Left renal cortex interstitium (tissue), 4 donors: ENCODE measurements at places on chromosomes 11 and 22.

- no peak for DNase-seq
Measured at GRCh38 chr11:126862664-126863243, 137.8 kb downstream of the KIRREL3 start.

GRCh38 chr11:128494418-128495332 is 92.7 kb downstream of the ETS1 start:
- DNase-seq: no peak

DNA sequence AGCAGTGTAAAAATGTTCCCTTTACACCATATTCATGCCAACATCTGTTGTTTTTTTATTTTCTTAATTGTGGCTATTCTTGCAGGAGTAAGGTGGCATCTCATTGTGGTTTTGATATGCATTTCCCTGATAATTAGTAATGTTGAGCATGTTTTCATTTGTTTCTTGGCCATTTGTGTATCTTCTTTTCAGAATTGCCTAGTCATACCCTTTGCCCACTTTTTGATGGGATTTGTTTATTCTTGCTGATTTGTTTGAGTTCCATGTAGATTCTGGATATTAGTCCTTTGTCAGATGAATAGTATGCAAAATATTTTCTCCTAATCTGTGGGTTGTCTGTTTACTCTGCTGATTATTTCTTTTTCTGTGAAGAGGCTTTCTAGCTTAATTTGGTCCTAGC is 98.9 kb upstream of the SERPIND1 start:
- no peak for DNase-seq

GRCh38 chr11:27459191-27459590 is 13.4 kb downstream of the LGR4 start:
- DNase-seq: no peak

- no peak for DNase-seq
Measured at GRCh38 chr22:29459773-29460172, 20.2 kb upstream of the NEFH start.

GRCh38 chr22:23682077-23682476 is 8.7 kb upstream of the RGL4 start:
- DNase-seq: no peak

DNA sequence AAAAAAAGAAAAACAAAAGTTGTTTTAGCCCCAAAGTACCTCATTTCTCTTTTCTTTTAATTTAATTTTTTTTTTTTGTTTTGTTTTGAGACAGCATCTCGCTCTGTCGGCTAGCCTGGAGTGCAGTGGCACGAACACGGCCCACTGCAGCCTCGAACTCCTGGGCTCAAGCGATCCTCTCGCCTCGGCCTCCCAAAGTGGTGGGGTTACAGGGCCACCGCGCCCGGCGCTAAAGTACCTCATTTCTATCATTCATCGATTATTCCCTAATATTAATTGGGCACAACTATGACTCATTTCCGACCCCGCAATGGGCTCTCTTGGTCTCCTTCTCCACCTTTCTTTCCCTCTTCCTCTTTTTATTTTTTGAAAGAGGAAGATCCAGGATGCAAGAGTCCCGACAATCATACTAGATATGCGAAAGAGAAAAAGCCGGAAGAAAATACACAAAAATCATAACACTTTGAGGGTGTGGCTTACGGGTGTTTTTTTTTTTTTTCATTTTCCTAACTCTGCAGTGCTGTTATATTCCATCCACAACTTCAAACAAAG is 475 bp upstream of the AIP start:
- no peak for DNase-seq

DNA sequence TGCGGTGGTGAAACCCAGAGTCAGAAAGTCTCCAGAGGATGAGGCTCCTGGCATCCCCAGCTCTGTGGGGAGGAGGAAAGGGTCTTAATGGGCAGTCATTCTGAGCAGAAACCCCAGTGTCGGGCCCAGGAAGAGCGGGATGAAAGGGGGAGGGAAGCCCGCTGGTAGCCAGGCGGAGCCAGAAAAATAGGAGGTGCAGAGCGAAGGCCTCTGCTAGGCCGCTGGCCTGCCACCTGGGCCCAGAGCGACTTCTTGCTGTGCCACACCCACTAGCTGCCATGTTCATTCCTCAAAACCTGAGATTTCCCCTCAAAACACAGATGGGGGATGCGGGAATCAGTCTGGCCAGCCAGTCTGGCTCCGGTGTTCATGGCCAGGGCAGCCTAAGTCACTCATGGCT is 650 bp upstream of the POU2AF3 start:
- DNase-seq: no peak

- DNase-seq: no peak
Measured at GRCh38 chr22:46777609-46777970, 15.1 kb downstream of the TBC1D22A start.
